ENCODE measurements at places on chromosomes 13 and 19. TPM values are rescaled to one million over a fixed set of nuclear protein-coding genes. Genes with fewer than 3 reads are reported as not detected.

Gene CPAMD8
- 0.27 TPM for total RNA-seq

Gene HIPK4
- not detected for total RNA-seq

Gene ZNF780A
- 19.9 TPM for total RNA-seq

Gene GPR12
- total RNA-seq, result not detected

DNA sequence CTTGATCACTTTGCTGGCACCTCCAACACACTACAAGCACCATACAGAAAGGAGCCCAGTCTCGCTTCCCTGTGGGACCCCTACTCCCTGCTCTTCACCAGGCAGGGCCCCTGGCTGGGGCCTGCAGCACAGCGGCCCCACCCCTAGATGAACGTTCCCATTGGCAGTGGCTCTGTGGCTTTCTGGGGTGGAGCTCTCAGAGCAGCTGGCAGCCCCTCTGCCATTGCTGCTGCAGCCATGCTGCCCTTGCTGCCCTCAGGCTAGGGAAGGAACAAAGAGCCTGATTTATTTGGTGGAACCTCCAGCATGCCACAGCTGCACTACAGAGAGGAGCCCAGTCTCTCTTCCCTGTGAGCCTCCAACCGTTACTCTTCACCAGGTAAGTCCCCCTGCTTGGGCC, 5.8 kb downstream of the SIGLEC6 start:
- H3K4me1 ChIP-seq, result peaks cover 11% of the 10 kb centered on the region
- DNase-seq, result no peak
- H3K27me3 ChIP-seq, result peaks cover 37% of the 10 kb centered on the region
- no peak overlapping the region for H3K4me3 ChIP-seq

DNA sequence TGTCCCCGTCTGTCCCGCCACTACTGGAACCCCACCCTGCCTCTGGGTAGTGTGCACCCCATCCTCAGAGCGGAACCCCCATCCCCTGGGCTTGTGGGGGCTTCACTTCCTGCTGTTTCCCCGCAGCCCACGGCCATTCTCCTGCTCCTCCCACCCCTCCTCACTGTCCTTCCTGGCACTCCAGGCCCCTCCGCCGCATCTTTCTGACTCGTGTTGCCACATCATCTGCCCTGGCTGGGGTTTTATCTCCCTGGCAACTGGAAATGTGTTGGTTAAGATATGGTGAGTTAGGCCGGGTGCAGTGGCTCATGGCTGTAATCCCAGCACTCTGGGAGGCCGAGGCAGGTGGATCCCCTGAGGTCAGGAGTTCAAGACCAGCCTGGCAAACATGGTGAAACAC, 37.3 kb downstream of the KDM4B start:
- peaks cover 2% of the 10 kb centered on the region for H3K4me1 ChIP-seq
- no peak for DNase-seq
- no peaks in the 10 kb centered on the region for H3K27me3 ChIP-seq
- no peak overlapping the region for H3K4me3 ChIP-seq
- H3K36me3 ChIP-seq, result peaks cover 19% of the 10 kb centered on the region
- no peak overlapping the region for H3K27ac ChIP-seq

- peak; percentile 67 for DNase-seq
- H3K36me3 ChIP-seq, result peaks cover 28% of the 10 kb centered on the region
- peaks cover 3% of the 10 kb centered on the region for H3K27me3 ChIP-seq
- H3K4me3 ChIP-seq, result peak overlapping the region; percentile 96
- peaks cover 13% of the 10 kb centered on the region for H3K4me1 ChIP-seq
Measured at GRCh38 chr19:2478756-2479555, 3.0 kb downstream of the GADD45B start.

DNA sequence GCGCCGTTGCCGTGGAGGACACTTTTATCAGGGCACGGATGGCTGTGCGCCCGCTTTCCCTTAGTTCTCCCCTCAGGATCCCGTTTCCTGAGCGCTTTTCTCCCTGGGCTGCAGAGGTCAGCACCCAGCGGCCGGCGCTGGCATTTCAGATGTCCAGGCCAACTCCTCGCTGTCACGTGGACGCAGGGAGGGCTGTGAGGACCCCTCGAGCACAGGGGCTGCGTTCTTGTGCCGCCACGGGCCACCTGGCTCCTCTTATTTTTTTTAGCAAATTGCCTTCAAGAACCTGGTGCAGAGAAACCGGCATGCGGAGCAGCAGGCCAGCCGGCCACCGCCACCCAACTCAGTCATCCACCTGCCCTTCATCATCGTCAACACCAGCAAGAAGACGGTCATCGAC, 22.3 kb downstream of the ATP4B start:
- H3K27me3 ChIP-seq, result no peaks in the 10 kb centered on the region
- no peaks in the 10 kb centered on the region for H3K4me1 ChIP-seq
- no peak for DNase-seq
- peaks cover 84% of the 10 kb centered on the region for H3K36me3 ChIP-seq
- no peak overlapping the region for H3K4me3 ChIP-seq
